ENCODE measurements at places on chromosomes 7 and 10.

DNA sequence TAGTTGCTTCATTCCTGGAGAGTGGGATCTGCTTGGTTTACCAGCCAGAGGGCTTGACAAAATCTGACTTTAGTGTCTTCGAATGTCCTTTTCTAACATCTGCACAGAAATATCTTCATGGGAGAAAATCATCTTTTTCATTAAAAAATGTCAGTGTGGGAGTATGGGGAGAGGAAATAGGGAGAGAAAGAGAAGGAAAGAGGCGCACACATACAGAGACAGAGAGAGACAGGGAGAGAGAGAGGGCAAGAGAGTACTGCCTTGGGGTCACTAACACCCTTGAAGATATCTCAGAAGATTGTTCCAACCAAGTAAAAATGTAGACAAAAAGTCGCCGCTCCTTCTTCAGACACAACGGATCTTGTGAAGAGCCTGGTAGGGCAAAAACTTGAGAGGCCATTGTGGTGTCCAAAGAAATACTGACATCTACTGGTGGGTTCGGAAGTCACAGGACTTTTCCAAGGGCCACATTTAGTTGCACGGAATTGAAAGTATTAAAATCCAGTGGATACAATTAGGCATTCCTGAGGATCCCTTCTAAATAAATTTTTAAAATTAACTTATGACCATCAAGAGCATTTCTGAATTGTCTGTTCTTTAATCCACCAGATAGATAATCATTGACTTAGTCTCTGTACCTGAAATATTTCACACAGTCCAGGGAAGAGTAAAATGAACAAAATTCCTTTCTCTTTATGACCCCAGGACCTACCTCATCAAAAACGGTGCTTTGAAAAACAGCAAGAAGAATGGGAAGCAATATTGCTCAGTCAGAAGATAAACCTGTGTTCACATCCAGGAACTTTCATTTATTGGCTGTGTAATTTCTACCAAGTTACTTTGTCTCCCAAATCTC, 29.7 kb downstream of the VIM start:
- peak; percentile 62 for DNase-seq

GRCh38 chr7:66307591-66308215, 102.6 kb downstream of the TPST1 start:
- no peak for DNase-seq

- no peak for DNase-seq
Measured at GRCh38 chr10:389261-389790, 254.1 kb downstream of the ZMYND11 start.

DNA sequence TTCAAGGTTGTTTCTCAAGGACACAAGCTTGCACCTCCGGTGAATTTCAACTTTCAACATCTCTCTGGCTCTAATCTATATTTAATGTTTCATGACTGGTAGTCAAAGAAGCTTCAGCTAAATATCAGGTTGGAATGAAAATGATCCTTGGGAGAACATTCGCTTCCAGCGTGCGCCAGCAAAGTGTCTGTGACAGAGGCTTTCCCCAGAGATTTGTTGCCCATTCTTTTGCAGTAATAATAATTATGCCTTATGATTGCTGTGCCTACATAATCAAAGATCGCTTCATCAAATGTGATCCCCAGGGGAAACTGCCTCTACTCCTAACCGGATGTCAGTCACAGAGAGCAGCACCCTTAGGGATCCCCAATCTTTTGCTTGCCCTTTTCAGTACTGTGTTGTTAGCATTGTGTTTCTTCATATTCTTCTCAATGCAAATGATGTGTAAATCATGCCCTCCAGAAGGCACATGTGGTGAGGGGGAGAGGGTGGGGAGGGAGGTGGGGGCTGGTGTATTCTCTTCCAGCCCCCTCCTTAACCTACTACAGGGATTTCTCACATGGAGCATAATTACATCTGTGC, 30.5 kb downstream of the FZD1 start:
- DNase-seq: no peak

DNA sequence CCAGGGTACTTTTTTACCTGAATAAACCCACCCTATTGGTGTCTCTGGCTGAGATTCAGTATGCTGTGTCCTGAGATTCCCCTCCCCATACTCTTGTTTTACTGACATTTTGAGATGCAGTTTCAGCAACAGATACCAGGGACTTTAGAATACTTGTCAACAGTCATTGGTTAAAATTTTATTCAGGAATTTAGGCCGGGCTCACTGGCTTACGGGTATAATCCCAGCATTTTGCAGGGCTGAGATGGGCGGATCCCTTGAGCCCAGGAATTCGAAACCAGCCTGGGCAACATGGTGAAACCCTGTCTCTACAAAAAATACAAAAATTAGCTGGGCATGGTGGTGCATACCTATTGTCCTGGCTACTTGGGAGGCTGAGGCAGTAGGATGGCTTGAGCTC, 90.0 kb upstream of the GATAD1 start:
- DNase-seq: no peak

GRCh38 chr7:128344431-128344774, 695 bp upstream of the RBM28 start:
- DNase-seq: no peak

- no peak for DNase-seq
Measured at GRCh38 chr10:49243610-49244283, 55.2 kb upstream of the C10orf71 start.

DNA sequence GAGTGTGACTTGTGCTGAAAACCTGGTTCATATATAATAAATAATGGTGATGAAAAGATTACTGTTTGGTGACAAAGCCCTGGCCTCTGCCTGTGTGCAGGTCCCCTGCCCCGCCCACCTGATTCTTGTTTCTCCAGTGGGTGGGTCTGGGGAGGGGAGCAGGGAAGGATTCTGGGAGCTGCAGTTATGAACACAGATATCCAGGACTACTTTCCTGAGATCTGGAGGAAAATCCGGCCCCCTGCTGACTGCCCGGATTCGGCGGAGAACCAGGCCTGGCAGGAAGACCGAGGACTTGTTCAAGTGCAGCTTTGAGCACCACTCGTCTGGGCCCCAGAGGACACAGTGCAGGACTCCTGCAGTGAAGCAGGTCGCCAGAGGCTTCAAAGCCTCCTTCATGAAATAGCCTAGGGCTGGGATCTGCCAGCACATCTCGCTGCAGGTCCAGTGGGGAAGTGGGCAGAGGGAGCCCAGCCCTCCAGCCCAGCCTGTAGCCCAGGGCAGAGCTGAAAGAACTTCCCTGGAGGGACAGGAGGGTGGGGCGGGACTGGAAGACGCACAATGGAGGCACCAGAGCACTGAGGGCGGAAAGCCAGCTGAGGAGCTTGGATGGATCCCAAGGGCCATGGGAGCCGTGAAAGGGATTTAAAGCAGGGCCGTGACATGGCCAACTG, 7.0 kb downstream of the ATP6V0E2 start:
- DNase-seq: no peak

DNA sequence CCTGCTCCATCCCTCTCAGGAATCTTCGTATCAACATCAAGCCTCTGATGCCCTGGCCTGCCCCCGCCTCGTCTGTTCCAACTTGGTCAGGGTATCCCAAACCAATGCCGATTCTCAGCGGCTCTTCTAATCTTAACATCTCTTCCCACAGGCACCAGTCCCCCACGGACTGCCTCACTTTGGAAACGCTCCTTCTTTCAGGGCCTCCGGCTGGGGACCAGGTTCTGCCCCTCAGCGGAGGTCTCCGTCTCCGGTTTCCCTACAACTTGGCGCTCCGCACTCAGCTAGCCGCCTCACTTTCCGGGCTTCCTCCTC, 488 bp downstream of the ABCF2 start:
- no peak for DNase-seq

DNA sequence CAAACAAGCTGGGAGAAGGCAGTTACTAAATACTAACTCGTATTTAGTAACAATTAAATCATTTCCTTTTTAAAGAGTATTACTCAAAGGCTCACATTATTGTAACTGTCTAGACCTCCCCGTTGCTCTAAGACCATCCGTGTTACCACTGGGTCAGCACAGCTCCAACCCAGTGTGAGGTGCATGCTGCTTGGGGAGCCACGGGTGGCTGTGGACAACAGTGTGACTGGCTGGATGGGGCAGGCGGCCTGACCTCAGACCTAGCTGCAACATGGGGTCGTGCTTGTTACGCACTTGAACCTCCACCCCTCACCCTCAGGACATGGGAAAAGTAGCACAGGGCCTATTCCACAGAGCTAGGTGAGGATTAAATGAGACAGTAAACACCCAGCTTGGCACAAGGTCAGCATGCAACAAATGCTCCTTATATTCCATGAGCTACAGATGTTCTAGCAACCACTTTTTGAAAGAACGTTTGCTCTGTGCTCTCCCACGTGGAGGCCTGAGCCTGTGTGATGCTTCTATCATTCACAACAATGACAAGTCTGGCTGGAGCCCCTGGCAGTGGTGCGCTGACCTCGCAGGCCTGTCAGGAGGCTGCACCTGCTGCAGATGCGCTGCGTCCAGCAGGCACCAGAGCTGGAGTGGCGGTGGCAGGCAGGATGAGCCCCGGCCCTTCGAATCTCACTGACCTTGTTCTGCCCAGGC, 135.7 kb downstream of the PKD1L1 start:
- no peak for DNase-seq

DNA sequence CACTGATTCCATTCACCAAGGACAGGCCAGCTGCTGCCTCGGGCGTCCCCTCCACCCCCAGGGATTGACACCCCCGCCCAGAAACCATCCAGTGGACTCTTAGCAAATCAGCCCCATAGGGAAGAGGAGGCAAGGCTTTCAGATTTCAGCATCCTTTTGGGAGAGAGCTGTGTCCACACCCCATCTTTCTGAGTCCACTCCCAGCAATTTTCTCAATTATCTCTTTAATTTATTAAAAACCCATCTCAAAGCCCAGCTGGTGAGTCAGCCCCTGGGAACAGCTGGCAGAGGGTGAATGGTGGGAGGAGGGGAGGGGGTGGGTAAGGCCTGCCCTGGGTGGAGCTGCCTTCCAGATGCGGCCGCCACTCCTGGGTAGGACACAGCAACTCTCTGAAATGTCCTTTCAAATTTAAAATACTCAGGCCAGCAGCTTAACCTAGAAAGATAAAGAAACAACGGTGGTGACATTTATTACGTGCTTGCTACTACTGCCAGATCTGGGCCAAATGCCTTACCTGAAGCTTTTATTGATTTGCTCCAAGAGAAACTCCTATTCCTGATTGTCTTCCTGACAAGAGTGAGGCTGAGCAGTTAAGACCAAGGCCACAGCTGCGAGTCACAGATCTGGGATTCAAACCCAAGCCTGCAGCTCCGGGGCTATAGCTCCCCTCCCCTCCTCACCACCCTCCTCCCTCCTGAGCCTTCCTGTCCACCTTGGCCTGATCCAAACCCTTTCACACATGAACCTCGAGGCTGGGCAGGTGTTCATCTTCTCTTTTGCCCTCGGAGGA, 120.4 kb downstream of the RGS10 start:
- no peak for DNase-seq

Measured in AG09319 (cell line).